ENCODE measurements at places on chromosomes 3 and 15.

DNA sequence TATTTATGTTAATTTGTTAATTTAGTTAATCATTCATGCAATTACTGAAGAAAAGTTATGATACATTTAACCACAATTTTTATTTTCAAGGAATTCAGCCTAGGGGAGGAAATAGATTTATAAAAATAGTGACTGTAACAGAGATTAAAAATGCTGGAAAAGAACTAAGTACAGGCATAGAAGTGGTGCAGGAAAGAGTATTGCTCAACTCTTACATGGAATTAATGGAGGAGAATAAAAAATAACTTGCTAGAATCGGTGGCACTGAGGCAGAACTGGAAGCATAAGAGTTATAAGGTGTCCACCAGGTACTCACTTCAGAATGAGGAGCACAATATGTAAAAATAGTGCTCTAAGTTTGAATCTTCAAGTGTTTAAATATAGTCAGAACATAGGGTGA lies 13.5 kb upstream of the OR5AC2 start:
- DNase-seq, result no peak

DNA sequence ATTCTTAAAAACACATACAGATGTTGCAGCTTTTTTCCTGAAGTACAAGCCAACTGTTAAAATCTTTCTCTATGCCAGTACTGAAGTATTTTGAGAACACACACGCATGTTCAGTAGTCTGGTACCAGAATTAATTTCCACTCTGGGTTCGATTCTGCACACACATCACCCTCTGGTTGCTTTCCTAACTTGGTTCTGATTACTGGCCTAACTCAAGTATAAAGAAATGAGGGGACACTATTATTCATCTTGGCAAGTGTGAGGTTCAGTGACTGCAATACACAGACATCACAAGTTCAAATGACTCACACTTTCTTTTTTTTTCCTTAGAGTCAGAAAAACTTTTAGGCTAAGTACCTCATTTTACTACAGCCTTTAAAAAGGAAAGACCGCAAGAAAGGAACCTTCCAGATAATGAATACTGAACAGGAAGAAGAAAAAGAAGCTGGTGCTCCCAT lies 37.4 kb upstream of the LDHAL6B start:
- peak; percentile 19 for DNase-seq

- DNase-seq, result peak; percentile 36
These were observed 69.3 kb upstream of the CBLB start for GRCh38 chr3:105938101-105938500.

- no peak for DNase-seq
These were observed 70.0 kb downstream of the EXOG start for GRCh38 chr3:38566215-38566528.

DNA sequence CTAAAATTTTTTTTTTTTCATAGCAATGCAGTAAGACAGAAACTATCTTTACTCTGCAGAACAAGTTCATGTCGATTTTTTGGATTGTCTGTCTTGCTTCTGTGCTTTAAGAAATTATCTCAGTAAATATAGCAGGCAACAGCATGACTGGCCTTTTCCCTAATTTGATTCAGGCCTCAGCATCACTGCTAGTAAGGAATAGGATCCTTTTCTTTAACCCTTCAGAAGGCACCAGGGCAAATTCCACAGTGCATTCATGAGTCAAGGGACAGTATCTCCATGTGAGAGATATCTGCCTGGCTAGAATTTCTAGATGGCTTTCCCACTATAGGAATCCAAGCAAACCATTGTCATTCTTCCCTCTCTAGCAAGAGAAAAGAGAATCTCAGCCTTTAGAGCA lies 71.4 kb downstream of the TIPARP start:
- DNase-seq, result no peak

GRCh38 chr3:149941186-149941585 lies 29.5 kb downstream of the PFN2 start:
- DNase-seq, result no peak

DNA sequence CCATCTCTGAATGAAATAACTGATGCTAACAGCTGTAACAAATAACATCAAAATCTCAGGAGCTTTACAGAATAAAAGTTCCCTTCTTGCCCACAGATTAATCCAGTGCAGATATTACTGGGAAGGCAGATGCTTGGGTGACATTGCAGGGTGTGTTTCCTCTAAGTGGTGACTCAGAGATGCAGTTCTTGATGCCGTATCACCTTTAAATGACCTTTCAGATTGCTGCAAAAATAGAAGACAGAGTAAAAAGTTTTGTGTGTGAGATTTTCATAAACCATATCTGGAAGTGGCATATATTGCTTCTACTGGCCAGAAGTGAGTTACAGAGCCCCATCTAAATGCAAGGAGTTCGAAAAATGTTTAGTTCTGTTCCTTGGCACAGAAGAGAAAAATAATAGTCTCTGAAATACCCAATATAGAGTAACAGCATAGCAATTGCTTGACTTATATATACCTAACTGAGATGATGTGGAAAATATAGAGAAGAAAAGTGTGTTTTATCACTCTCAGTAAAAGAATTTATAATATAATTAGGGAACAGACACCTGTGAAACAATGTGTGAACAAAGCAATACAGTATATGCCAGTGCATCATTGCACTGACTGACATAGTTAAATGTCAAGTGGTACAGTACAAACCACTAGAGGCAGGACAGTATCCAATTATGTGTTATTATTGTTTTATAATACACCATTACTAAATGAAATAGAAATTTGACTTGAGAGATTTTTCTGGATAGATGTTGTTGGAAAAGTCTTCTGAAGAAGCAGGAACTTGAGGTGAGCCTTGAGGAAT lies 430.7 kb upstream of the CBLB start:
- DNase-seq, result no peak

DNA sequence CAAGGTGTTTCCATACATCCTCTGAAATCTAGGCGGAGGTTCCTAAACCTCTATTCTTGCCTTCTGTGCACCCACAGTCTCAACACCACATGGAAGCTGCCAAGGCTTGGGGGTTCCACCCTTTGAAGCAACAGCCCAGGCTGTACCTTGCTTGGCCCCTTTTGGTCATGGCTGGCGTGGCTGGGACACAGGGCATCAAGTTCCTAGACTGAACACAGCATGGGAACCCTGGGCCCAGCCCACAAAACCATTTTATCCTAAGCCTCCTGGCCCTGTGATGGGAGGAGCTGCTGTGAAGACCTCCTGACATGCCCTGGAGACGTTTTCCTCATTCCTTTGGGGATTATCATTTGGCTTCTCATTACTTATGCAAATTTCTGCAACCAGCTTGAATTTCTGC lies 739.0 kb upstream of the NECTIN3 start:
- DNase-seq, result no peak

- no peak for DNase-seq
These were observed 40.0 kb downstream of the TYRO3 start for GRCh38 chr15:41599061-41599460.

DNA sequence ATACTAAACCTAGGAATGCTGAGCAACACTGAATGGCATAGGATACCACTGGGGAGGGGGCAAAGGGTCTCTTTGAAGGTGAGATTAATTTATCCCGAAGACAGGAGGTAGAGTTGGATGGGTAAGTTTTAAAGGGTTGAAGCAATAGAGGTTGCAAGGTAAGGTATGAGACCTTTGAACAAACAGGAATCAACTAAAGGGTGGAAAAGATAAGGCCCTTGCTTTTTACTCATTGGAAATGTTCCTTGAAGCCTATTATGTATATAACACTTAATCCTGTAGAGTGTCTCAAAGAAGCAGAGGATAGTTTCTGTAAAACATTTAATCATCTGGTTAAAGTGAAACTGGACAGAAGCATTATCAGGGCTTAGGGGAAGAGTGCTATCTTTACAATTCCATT lies 5.7 kb downstream of the ABHD5 start:
- peak; percentile 61 for DNase-seq

GRCh38 chr15:62488387-62488786 lies 323.3 kb upstream of the C2CD4B start:
- no peak for DNase-seq

DNA sequence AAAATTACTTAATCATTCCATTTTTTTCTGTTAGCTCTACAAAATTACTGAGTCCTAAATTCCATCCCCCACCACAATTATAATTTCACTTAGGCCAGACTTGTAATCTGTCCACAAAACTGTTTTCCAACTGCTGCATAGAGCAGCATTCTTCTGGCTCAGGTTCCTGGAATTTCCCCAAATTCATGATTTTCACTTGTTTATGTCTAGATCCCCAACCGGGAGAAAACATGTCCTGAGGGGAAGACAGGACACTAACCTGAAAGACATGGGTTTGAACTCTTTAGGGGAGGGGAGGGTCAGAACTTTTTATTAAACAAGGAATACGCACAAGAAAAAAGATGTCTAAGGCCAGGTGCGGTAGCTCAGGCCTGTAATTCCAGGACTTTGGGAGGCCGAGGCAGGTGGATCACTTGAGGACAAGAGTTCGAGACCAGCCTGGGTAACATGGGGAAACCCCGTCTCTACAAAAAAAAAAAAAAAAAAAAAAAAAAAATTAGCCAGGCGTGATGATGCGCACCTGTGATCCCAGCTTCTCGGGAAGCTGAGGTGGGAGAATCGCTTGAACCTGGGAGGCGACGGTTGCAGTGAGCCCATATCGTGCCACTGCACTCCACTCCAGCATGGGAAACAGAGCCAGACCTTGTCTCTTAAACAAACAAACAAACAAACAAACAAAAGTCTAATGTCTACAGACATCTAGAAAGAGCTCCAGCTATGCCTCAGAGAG lies 1.5 kb downstream of the ETFA start:
- no peak for DNase-seq

- no peak for DNase-seq
These were observed 60.8 kb downstream of the GREM1 start for GRCh38 chr15:32778391-32779176.

DNA sequence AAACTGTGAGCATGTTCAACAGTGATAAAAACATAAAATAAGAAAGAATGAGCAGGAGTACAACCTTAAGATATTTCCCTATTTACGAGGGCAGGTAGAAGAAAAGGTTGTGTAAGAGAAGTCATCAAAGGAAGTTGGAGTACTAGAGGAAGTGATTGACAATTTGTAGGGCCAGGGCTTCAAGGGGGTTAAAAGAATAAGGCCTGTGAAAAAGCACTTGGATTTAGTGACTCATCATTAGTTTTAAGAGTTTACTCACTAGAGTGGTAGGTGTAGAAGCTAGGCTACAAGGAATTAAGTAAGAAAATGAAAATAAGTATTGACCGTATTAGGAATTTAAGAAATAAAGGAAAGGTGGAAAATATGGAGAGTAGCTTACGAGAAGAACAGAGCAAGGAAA lies 23.6 kb downstream of the KCNMB3 start:
- DNase-seq, result no peak

DNA sequence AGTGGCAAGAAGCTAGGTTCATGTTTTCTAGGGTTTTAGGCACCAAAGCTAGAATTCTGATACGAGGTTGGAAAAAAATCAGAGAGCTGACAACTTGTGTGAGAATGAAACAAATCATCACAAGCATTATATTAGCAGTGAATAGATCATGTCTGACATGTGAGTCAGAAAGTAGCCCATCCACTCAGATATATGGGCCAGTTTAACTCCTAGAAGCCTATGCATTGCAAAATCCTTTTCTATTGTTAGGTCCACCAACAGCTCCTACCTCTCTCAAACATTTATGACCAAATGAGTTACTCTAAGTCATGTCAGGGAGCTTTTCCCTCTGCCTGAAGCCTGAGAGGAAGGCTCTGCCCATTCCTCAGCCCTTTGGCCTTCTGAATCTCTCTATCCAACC lies 44.0 kb downstream of the KBTBD12 start:
- no peak for DNase-seq

DNA sequence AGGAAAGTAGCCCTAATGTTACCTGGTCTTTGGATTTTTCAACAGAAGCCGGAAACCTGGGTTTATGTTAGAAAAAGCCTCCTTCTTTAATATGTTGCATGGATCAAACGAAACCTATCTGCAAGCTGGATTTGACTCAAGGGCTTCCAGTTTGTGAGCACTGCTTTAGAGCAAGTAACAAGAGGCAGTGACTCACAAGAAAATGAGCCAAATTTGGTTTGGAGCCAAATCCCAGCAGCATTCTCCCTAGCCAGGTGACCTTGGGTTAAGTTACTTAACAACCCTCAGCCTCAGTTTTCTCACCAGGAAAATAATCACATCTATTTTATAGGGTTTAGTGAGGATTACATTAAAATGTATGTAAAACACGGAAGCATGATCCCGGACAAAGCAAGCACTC lies 215.2 kb upstream of the PRICKLE2 start:
- no peak for DNase-seq
